NCI-H524 treated with DMSO at 0.1 percent for 48 hours (cell line): ENCODE measurements at places on chromosomes 3 and 15.

GRCh38 chr15:79401301-79401700, 30.8 kb upstream of the MINAR1 start:
- DNase-seq, result no peak

- DNase-seq, result no peak
These were observed 119.5 kb upstream of the MLF1 start for GRCh38 chr3:158451405-158452055.

GRCh38 chr3:53286727-53287126, 30.9 kb upstream of the TKT start:
- no peak for DNase-seq

- DNase-seq, result no peak
These were observed 56.6 kb downstream of the CBLB start for GRCh38 chr3:105812194-105812586.

GRCh38 chr3:71423151-71423906, 160.2 kb downstream of the FOXP1 start:
- no peak for DNase-seq

DNA sequence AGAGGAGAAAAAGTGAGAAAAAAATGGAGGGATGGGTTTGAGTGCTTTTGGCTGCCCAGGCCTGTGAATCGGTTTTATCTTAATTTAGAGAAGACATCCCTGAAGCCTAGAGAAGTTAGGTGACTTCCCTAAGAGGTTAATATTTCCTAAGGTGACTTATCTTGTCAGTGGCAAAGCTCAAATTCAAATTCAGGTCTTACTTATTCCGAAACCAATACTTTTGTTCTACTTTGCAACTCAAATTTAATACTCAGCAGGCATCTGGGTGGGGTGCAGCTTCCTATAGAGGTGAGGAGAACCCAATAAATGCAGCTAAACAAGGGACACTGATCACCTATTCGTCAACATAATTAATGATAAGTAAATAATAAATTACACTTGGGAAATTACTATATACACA, 54.9 kb upstream of the MYRIP start:
- no peak for DNase-seq

GRCh38 chr3:124351430-124352148, 359.7 kb upstream of the ROPN1 start:
- peak; percentile 43 for DNase-seq

DNA sequence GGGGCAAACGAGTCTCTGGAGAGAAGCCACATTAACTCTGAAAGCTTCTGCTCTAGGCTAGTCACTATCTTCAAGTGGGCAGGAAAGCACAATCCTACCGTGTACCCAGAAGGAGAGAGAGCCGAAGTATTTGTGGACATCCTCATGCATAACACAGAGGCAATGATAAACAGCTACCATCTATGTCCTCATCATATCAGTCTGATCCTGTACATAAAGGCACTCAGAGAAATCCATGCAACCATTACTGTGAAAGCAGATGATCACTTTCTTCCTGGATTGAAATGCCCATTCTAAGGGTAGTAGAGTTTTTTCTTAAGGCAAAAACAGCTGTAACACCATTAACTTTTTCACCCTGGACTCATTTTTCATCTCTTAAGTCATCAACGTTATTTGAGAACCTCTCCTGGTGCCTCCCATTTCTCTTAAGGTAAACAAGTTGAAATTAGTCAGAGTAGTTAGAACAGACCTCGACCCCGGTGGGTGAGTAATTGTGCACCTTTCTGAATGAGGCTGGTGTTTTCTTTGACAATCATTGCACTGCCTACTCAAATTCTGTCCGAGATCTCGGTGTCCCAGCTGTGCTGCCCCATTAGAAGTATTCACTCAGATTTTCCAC, 327.4 kb downstream of the SHQ1 start:
- DNase-seq, result no peak

DNA sequence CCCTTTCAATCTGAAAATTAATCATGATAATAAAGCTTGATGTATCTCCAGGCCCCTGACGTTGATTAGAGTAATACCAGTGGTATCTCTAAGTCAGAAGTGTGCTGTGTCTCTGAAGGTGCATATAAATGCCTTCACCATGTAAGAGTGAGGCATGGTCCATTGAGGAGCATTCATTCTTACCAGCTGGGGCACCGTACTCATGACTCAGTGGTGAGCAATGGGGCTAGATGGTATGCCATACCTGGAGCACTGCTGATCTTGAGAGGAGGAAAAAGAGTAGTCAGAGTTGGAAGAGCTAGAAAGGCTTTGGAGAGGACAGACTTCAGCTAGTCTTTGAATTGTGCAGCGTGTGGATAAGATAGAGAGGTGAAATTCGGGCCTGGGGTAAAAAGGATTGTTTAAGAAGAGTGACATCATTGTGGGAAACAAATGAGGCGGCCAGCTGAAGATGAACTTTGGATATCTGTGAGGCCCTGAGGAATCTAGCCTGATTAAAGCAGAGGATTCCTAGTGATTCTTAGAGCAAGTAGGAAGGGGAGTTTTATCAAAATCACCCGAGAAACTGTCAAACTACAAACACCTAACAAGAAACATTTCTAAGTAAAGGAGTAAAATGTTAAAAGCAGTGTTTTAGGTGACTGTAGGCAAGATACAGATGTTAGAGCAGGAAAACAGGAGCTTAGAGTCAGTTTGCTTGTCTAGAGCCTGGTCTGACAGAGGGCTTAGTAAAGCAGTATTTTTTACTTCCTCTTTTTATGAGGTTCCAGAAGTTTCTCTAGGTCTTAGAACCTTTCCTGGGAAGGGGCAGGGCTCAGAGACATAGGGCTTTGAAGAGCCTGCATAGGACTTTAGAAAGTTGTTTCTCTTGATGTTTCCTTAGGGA, 13.6 kb downstream of the TMOD3 start:
- DNase-seq, result no peak

- DNase-seq, result no peak
These were observed 156.0 kb downstream of the NAALADL2 start for GRCh38 chr3:175015056-175015635.

DNA sequence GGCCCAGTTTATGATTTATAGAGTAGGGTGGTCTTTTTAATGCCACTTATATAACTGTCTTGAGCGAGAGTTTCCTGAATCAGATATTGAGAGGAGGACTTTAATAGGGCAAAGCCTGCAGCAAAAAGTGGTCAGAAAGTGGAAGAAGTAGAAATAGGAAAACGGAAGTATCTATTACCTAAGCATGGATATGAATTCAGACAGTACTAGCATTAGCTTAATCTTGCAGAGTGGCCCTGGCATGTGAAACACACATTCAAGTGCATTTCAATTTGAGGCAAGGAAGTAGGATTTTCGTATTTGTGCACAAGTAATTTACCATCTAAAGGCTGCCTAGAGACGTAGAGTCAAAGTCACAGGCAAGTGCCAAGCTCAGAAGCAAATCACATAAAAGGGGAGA, 622.3 kb downstream of the DIPK2A start:
- no peak for DNase-seq

- DNase-seq, result no peak
These were observed 101.2 kb upstream of the MEX3B start for GRCh38 chr15:82146990-82147461.

DNA sequence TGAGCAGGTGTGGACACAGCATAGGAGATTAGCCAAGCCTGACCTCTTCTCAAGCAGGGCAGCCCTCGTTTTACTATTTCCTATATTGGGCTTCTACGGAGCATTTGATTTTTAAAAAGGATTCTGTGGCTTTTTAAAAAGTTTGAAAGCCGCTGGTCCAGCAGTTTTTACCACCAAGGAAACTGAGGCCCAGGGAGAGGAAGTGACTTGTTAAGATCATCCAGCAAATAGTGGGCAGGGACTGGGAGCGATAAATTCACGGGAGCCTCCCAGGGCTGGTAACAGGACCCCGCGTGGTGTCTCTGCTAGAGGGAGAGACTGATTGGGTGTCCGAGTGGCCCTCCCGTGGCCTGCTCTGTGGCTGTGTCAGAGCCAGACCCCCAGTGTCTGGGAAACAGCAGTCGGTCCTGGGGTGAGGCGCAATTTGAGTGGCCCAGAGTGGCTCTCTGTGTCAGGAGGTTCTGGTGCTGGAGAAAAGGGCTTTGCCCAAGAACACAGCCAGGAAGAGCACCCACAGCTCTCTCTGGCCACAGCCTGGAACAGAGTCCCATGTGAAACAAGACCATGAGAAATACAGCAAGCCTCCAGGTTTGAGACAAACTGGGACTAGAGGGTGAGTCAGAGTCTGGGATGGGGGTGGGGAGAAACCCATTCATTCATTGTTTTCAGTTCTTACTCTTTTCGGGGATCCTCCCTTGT, 4.2 kb downstream of the FURIN start:
- no peak for DNase-seq

GRCh38 chr3:26307787-26308186, 314.8 kb upstream of the LRRC3B start:
- no peak for DNase-seq

GRCh38 chr15:44726568-44727484, 9.5 kb upstream of the TRIM69 start:
- no peak for DNase-seq

GRCh38 chr15:83410532-83410931, 36.6 kb upstream of the SH3GL3 start:
- no peak for DNase-seq
